ENCODE measurements at places on chromosomes 7 and 10. TPM values are rescaled to one million over a fixed set of nuclear protein-coding genes. Genes with fewer than 3 reads are reported as not detected.

Gene C10orf53
- not detected for total RNA-seq

DNA sequence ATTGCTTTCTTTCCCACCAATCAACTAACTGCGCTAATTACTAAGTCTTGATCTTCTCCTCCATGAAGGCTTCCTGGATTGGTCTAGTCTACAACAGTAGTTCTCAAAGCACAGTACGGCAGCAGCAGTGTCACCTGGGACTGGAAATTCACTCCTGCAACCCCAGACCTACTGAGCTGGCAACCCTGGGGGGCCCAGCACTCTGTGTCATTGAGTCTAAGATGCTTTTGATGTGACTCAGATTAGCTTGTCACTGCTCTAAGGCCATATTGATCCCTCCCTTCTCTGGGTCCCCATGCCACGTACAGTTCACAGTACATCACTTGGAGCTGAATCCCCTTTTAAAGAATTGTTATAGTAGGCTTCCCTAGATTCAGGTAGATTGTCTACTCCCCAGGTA is 65.7 kb upstream of the KMT2C start:
- no peak overlapping the region for H3K27ac ChIP-seq
- no peak overlapping the region for H3K4me3 ChIP-seq
- no peaks in the 10 kb centered on the region for H3K27me3 ChIP-seq
- DNase-seq: no peak

GRCh38 chr10:80599424-80599847 is 61.7 kb downstream of the SH2D4B start:
- H3K4me3 ChIP-seq: no peak overlapping the region
- no peaks in the 10 kb centered on the region for H3K27me3 ChIP-seq
- peak; percentile 90 for DNase-seq
- H3K36me3 ChIP-seq: no peaks in the 10 kb centered on the region
- H3K27ac ChIP-seq: no peak overlapping the region

GRCh38 chr10:132064771-132065437 is 842 bp upstream of the JAKMIP3 start:
- H3K4me3 ChIP-seq: peak overlapping the region; percentile 28
- peaks cover 22% of the 10 kb centered on the region for H3K27me3 ChIP-seq
- no peak for DNase-seq
- H3K4me1 ChIP-seq: peaks cover 10% of the 10 kb centered on the region
- H3K27ac ChIP-seq: no peak overlapping the region
- no peaks in the 10 kb centered on the region for H3K36me3 ChIP-seq

DNA sequence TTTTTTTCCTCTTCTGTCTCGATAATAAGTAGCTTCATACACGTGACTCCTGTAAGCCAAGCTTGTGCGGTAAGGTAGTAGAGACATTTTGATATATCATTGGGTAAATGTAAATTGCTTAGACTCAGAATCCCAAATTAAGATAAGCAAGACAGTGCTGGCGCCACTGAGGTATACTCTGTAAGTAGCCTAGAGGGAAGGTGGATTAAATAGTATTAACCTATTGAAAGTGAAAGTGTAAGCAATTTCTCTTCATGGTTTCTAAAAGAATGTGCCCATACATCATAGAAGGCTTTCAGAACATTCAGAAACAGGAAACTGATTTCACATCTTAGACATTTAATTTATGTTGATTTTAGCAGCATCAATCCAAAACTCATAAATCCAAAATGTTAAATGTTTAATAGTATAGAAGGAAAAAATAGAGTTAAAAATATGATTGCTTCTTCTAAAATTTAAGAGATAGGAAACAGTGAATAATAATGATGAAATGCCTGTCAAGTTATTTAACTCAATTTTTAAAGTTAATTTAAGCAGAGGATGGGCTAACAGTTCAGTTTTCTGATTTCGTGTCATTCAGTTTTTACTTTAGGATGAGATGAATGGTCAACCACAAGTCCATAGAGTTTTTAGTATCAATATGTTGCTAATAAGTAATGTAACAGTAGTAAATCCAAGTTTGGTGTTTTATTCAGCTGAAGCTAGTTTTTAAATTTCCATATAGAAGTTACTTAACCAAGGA is 36.8 kb downstream of the LRRC72 start:
- no peaks in the 10 kb centered on the region for H3K4me1 ChIP-seq
- H3K27ac ChIP-seq: no peak overlapping the region
- no peaks in the 10 kb centered on the region for H3K36me3 ChIP-seq
- no peak for DNase-seq
- H3K27me3 ChIP-seq: no peaks in the 10 kb centered on the region

DNA sequence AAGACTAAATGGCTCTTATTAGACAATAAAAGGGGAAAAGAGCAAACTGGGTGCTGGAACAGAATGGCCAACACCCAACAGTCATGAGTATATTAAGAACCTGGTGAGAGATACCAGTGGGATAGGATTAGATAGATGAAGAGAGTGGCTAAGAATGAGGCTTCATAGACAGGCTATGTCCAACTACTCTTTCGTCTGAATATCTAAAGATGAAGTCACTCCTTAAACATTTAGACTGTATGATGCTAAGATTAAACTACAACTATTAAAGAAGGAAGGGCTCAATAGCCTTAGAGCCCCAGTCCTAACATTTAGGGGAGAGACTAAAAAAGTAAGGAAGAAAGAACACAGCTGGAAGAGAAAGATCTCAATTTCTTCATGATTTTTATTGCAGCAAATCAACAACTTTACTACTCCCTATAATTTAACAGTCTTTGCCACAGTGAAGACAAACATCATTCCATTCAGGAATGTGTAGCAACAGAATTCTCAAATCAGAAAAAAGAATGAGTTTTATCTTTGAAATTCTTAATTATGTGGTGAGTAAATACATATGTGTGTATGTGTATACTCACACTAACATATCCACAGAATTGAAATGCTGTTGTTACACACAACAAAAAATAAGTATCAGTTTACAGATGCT is 45.6 kb downstream of the CACNA2D1 start:
- H3K36me3 ChIP-seq: no peaks in the 10 kb centered on the region
- H3K4me1 ChIP-seq: no peaks in the 10 kb centered on the region
- no peaks in the 10 kb centered on the region for H3K27me3 ChIP-seq
- no peak for DNase-seq
- no peak overlapping the region for H3K4me3 ChIP-seq

GRCh38 chr10:71880425-71881306 is 29.6 kb upstream of the PSAP start:
- no peak overlapping the region for H3K4me3 ChIP-seq
- H3K27ac ChIP-seq: no peak overlapping the region
- H3K36me3 ChIP-seq: no peaks in the 10 kb centered on the region
- H3K27me3 ChIP-seq: no peaks in the 10 kb centered on the region
- no peak for DNase-seq
- peaks cover 5% of the 10 kb centered on the region for H3K4me1 ChIP-seq

GRCh38 chr10:114623661-114624294 is 34.3 kb downstream of the ABLIM1 start:
- H3K36me3 ChIP-seq: no peaks in the 10 kb centered on the region
- no peak for DNase-seq
- H3K4me3 ChIP-seq: no peak overlapping the region
- H3K27ac ChIP-seq: no peak overlapping the region
- no peaks in the 10 kb centered on the region for H3K27me3 ChIP-seq
- no peaks in the 10 kb centered on the region for H3K4me1 ChIP-seq

DNA sequence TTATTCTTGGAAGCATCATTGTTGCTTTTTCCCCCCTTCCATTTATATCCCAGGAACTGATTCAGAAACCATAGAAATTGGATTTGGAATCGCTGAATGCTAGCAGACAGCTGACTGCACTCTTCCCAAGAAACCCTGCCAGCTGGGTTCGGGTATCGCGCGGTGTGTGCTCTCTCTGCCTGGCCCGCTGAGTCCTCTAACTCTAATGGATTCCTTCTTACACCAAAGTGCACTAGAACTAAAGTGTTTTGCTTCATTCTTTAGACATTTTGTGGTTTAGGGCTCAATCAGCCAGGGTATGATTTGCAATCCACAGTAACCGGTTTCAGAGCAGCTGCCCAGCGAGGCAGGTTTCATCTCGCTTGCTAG is 92.2 kb downstream of the EGFR start:
- no peak overlapping the region for H3K27ac ChIP-seq
- no peaks in the 10 kb centered on the region for H3K27me3 ChIP-seq
- H3K4me3 ChIP-seq: no peak overlapping the region
- no peak for DNase-seq
- H3K36me3 ChIP-seq: no peaks in the 10 kb centered on the region
